ENCODE measurements at places on chromosomes 3 and 15. TPM values are rescaled to one million over a fixed set of nuclear protein-coding genes. Genes with fewer than 3 reads are reported as not detected.

- DNase-seq: no peak
Observed at GRCh38 chr3:65927576-65927975, 111.1 kb downstream of the MAGI1 start.

- no peak for DNase-seq
Observed at GRCh38 chr3:194166682-194167479, 30.9 kb downstream of the HES1 start.

GRCh38 chr15:41882689-41883483 is 11.0 kb downstream of the SPTBN5 start:
- DNase-seq: no peak

DNA sequence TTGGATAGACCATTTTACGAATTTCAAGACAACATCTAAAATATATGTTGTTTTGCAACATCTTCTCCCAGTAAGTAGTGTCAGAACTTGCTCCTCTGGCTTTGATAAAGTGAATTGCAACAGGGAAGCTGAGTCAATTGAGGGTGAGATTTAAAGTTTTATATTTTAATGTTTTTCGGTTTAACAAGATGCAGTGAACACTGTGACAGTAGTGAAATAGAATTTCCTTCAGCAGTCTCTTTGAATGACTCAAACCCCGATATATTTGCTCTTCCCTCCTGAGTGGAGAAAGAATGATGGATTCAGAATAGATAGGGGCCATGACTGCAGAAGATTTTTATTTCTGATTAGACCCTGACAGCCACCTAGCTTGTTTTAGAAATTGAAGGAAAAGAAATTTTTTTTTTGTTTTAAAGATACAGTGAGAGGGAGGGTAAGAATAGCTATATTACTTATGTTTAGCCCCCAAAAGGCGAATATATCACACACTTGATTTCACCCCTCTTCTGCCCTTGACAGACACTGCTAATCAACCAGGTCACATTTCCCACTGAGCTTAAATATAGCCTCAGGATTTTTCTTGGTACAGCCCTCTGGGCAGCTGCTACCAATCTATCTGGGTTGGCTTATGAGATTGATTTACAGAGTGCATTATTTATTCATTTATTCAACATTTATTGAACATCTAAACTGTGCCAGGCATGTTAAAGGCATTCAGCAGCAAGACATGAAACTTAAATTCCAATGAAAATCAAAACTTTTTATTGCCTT is 183.3 kb upstream of the ADAMTS9 start:
- no peak for DNase-seq

DNA sequence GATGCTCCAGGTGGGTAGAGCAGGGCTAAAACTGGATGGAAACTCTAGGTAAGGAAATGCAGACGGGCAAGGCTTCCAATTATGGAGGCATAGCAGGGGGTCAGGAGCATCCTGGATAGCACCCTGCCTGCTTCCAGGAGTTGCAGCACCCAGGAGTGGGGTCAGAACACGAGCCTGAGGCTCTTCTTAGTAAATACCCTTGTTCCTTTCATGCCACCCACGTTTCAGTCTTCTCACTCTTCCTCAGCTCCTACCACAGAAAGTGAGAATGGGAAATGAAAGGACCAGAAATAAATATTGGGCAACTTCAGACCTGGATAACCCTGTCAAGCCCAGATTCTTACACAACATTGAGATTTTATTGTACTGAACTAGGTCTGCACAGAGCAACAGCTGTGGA is 16.4 kb downstream of the CCR1 start:
- DNase-seq: no peak

- no peak for DNase-seq
Observed at GRCh38 chr3:189635339-189635738, 4.2 kb downstream of the TP63 start.

DNA sequence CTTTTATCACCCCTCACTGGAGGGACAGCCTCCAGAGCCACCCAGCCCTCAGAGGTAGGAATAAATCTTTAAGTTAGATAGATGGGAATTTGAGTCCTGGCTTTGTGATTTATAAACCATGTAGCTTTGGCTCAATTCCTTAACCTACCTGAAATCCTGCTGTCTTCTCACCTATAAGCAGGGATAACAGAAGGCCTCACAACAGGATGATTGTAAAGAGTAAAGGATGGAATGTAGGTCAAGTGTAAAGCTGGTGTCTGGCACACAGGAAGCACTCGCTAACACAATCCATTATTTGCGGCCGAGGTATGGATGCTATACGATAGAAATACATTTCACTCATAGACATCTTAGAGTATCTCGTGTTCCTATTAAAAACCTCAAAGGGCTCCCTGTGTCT is 162.9 kb upstream of the LRTM1 start:
- DNase-seq: no peak

GRCh38 chr3:159897331-159898075 is 91.1 kb upstream of the IL12A start:
- no peak for DNase-seq

GRCh38 chr3:62101488-62101887 is 271.9 kb downstream of the FEZF2 start:
- DNase-seq: no peak

- no peak for DNase-seq
Observed at GRCh38 chr15:98394546-98394945, 253.8 kb upstream of the IGF1R start.

DNA sequence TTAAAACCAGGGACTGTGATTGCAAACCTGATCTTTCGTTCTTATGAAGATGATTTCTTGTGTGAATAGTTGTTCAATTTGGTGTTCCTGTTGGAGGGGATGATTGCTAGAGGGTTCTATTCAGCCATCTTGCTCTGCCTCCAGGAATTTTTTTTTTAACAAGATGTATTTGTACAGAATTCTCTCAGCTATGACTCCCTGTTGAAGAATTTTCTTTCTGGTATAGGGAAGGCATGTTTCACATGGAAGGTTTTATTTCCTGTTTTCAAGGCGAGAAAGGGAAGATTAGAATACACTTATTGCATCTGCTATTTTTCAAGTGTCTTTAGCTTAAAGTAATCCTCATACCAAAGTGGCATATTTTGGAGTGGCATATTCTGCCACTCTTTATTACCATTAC is 5.6 kb upstream of the LRRC34 start:
- no peak for DNase-seq

GRCh38 chr3:197686899-197687298 is 49.8 kb downstream of the RUBCN start:
- DNase-seq: no peak

DNA sequence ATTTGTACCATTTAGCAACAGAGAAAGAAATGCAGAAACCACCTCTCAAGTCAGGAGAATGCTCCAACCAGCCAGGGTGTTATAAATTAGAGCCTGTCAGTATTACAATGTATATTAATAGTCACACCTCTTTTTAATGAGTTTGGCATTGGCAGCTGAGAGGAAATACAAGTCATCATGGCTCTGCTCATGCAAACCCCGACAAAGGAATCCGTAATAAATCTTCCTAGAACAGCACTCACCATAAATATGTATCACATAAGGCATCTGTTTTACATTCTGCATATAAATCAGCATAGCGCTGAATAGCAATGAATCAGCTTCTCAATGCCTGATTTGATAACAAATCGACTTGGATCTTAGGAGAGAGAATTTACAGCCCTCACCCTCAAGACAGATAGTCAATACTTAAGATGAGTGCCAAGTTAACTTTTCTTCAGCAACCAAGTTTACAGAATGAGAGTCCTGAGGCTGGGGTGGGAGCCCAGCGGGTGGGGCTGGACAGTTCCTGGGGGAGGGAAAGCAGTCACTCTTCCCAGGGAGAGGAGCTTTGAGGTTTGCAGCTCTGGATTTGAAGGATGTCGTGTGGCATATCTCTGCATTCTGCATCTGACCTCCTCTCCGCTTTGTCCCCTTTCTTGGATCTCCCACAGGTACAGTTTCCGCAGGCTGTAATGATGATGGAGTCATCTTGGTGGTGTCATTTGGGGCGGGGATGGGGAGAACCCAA is 1034.4 kb upstream of the NR2F2 start:
- no peak for DNase-seq

DNA sequence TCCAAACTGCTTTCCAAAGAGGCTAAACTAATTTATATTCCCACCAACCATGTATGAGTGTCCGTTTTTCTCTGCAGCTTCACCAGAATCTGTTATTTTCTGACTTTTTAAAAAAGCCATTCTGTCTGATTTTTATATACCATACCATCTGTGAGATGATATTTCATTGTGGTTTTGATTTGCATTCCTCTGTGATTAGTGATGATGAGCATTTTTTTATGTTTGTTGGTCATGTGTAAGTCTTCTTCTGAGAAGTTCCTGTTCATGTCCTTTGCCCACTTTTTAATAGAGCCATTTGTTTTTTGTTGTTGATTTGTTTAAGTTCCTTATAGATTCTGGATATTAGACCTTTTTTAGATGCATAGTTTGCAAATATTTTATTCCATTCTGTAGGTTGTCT is 179.4 kb upstream of the ALCAM start:
- no peak for DNase-seq

DNA sequence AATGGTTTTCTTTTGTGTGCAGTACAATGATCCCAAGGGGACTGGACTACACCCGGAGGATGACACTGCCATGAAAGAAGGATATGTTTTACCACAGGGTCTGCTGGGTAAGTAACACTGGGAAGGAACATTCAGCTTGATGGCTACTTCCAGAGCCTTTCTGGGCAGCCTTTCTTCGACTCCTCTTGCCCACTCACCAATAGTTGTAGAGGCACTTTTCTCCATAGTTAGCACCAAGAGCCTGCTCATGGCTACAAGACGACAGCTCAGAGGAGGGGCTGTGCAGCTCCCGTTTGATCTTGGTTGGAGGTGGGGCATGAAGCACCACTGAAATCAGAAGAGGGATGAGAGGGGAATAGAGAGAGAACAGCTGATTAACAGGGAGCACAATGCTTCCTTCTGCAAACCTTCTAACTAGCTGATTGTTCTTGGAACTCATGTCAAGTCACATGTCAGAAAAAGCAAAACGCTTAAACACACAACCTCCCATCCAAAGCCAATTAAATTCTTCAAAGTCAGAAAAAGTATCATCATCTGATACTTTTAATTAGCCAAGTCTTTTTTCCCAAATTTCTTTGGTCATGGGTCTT is 27.9 kb downstream of the ETV5 start:
- DNase-seq: no peak

DNA sequence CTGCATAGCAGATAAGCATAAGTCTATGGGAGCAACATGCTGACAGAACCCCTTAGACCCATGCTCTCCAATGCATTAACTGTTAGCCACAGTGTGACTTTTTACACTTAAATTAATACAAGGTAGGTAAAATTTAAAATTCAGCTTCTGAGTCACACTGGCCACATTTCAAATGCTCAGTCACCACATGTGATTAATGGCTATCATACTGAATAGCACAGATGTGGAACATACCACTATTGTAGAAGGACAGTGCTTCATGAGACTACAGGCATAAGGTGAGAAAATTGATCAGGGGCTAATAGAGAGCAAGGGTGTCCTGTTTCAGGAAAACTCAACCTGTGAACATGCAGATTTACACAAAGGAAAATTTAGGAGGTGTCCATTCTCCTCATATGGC is 357.0 kb upstream of the SEMA6D start:
- no peak for DNase-seq

DNA sequence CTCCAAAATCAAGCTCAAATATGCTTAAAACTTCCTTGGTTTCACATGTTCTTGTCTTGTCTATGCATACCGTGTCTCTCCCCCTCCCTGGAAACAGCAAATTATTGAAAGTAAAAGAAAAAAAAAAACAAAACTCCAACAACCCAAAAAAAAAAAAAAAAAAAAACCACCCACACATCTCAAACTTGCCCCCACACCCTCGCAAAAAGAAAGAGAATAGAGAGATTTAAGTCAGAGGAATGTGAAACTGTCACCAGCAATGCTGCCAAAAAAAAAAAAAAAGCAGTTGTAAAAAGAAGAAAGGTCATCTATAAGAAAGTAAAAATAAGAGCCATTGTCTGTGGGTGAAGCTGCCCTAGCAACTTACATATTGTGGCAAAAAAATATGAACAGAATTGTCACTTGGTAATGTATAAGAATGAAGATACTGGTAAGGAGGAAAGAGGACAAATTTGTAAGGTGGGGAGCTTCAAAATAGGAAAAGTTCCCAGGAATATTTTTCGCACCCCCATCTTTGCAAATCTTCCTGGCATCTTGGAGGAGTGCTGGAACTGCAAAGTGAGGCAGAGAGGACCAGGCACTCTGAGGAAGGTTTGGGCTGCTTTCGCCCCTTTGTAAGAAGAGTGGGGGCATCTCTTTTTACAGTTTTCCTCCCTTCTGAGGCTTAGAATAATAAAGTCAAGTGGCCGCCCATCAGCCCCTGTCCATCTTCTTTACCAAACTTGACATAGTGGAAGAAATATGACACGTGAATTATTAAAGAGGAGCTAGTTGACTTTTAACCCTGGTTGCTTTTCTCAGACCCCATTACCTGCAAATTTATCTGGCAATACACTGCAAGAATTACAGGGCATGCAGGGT is 81.8 kb downstream of the NR2F2 start:
- no peak for DNase-seq

GRCh38 chr3:4712109-4712508 is 219.0 kb downstream of the ITPR1 start:
- no peak for DNase-seq

DNA sequence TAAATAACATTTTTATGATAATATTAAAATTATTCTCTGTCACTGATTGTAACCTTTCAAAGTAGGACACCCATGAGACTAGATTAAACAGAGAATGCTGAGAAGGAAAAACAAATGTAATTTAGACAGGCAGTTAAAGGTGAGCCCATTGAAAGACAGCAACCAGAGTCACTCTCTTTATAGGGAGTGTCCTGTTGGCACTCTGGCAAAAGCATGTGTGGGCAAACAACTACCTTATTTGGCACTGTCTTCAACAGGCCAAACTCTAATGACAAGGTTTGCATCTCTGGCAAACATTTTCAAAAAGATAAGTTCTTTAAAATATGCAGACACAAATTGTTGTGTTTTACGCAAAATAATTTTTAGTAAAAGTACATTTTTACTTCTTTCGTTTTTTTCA is 29.8 kb downstream of the NFKBIZ start:
- no peak for DNase-seq

DNA sequence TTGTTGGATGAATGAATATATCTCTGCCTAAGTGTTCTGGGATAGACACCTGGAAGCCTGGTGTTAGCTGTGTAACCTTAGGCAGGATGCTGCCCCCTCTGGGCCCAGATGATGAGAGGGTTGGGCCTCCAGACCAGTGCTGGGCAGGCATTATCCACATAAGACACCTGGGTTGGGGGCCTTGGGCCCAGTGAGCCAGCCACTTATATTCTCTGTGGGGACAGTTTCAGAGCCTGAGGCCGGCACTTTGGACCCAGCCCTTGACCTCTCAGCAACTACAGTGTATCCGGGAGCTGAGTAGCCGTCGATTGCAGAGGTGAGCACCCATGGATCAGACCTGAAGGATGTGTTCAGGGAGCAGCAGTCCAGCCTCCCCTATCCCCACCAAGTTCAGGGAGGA is 2.2 kb downstream of the HEMK1 start:
- no peak for DNase-seq

GRCh38 chr3:73734211-73735089 is 109.7 kb upstream of the PDZRN3 start:
- no peak for DNase-seq

- no peak for DNase-seq
Observed at GRCh38 chr3:99388780-99389179, 249.6 kb upstream of the COL8A1 start.

GRCh38 chr3:8482960-8483665 is 18.5 kb upstream of the LMCD1 start:
- peak; percentile 87 for DNase-seq

Gene KPNA4
- total RNA-seq: 49.1 TPM

Gene IGDCC3
- total RNA-seq: 0.69 TPM

Gene ADAMTSL3
- total RNA-seq: 5.7 TPM

Gene WWTR1
- total RNA-seq: 82.8 TPM

Gene POLQ
- total RNA-seq: 0.37 TPM

Gene NSMCE3
- total RNA-seq: 7.4 TPM

Gene PDE8A
- 80.0 TPM for total RNA-seq

Gene KCNMB2
- total RNA-seq: 4.4 TPM

Gene ZCWPW2
- total RNA-seq: 1.4 TPM

Data from mucosa of gallbladder (tissue), 1 donor.